ENCODE measurements at places on chromosomes 2 and 18.
A peak's percentile ranks its signal among the peaks of the same experiment; 100 is the strongest.

DNA sequence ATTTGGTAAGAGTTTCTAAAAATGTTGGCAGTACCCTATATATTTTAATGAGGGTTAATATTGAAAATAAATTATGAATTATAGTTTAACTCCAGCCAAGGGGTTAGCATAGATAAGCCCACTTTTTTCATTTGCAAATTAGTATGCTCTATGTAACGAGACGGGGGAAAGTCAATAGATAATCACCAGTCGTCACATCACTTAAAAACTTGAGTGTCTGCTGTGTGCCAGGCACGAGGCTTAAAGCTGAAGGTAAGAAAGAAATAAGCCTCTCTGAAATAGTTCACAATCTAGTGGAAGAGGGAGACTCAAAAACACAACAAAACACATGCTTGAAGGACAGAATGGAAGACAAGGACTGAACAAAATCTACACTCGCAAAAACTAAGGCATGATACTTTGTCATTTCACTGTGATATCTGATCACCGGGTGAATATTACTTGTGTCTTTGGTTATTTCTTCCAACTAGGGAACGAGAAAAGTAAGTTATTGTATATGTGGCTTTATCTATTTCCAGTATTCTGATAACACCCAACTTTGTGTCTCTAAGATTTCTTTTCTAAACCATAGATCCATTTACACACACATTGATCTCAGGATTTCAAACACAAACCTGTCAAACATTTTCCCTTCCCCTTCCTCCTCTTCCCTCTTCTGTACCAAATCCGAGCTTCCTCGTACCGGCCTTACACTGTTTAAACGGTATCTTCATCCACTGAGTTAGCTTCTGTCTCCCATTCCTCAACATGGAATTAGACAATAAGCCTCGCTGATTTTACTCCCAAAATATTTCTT, 199.1 kb downstream of the PIEZO2 start:
- DNase-seq, result no peak

- DNase-seq, result no peak
Observed at GRCh38 chr18:40529478-40529877, 1425.6 kb upstream of the PIK3C3 start.

- DNase-seq, result no peak
Observed at GRCh38 chr2:237876951-237877491, 17.6 kb downstream of the RAMP1 start.

DNA sequence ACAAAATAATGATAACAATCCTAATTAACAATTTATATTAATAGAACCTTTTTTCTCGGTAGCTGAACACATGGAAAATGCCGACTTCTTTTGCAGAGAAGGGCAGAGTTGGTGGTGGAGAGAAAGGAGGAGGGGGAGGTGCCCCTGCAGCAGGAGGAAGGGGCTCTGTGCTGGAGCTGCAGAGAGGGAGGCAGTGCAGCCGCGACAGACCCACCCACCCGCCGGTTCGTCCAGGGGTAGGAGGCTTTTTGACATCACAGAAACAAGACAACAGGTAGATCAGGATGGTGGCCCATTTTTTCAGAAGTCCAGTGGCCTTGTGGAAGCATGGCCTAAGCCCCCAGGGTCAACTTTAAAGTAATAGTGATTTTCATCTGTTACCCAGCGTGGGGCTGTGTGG, 321.1 kb upstream of the SALL3 start:
- DNase-seq, result no peak

DNA sequence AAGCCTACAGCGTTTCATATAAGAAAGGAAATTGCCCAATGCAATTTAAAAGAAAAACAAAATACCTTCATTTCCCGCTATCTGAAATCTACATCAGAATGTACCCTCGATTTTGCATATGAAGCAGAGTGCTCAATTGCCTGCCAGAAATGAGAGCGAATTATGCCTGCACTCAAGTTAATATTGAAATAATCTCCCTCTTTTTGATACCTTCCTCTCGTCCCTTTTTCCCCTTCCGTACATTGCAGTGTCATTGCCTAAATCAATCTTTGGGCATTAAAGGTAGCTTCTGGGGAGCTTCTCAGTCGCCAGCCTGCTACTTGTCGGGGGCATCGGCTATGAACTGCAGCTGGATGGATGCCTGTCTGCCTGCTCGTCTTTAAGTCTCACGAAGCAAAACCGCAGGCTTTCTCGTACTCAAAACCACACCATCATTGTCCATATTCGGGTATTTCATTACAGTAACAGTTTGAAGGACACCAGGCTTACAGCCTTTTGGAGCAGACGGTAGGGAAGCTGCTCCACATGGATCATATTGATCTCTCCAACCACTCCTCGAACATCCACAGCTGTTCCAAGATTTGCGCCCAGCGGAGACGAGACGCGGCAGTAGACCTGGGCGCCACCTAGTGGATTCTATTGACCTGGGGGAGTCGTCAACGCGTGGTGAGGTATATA, 64.0 kb upstream of the HNRNPA3 start:
- DNase-seq, result peak; percentile 54

DNA sequence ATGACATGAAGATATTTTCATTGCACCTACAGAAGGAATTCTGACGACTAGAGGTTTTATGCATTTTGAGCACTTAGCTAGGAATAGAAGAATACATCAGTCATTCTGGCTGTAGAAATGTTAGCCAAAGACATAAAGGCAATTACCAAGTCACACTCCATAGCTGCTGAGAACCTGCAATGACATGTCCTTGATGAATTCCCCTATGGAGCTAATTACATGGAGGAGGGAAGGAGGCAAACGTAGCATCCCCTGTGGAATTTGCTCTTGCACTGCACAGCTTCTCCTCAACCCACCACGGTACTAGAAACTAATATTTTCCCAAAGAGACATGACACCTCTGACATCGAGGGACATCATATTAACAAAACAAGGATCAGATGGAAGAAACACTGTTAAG, 174.0 kb upstream of the SESTD1 start:
- no peak for DNase-seq

DNA sequence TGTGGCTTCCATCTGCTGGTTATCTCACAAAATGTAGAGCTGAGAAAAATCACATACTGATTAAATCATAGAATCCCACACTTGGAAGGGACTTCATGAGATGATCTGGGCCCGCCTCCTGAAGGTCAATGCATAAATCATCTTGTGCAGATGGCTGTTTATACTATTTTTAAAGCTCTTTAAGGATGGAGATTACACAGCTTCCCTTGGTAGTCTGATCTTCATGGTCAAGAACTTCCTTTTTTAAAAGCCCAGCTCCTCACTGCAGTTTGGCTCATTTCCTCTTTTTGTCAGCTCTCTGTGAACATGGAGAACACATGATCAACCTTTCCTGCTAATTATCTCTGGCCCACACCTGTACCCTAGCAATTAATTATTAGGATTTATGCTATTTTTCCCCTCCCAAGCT, 25.9 kb downstream of the GCG start:
- no peak for DNase-seq

- no peak for DNase-seq
Observed at GRCh38 chr2:7588295-7588694, 671.1 kb downstream of the RNF144A start.

- DNase-seq, result no peak
Observed at GRCh38 chr2:223486751-223487150, 115.4 kb downstream of the SCG2 start.

DNA sequence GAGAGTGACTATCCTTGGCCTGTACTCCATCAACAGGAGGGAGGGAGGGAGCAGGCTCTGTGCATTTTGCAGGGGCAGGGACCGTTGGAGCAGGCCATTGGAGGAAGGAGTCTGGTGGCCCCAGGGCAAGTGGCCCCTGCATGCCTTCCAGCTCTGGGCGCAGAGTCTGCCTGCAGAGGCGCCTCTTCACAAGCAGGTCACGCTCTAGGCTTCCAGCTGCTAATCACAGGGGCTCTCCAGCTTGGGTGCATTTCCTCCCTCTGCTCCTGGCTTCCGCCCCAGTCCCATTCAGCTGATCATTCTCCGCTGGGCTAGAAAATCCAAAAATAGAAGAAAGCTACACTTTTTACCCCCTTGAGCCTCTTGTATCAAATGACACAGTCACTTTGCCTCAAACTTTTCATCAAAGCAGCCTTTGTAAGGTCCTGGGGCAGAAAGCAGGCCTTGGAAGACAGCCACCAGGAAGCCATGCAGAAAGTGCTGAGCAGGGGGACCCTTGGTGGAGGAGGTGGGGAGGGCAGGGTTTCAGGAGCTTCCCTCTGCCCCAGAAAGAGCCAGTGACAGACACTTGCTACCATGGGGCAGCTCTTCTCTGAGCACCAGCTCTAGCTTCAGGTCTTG, 11.3 kb downstream of the TMEM247 start:
- no peak for DNase-seq

DNA sequence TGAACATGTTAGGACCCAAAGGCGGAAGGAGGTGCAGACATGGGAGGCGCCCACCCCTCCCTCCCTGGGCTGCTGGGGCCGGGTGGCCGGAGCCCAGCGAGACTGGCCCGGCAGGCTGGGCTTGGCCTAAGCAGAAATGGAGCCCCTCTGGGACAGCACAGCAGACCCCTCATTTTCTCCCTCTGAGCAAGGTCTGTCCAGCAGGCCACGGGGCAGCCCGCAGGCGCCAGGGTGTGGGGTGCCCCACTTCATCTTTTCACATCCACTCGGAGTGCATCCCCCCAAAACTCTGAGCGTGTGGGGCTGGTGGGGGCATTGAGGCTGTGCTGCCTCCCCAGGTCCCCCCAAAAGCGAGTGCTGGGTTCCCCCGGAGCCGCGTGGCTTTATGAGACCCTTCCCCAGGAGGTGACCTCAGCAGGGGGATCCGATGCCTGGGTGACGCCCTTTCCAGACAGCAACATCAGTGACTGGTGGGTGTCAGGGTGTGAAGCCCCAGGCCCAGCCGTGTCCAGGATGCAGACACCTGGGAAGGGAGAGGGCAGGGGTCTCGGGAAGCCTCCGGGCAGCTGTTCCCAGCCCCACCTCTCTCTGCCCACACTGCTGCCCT, 36.7 kb upstream of the GPC1 start:
- no peak for DNase-seq

GRCh38 chr18:56028514-56028913, 440.5 kb upstream of the TCF4 start:
- DNase-seq, result no peak

- DNase-seq, result no peak
Observed at GRCh38 chr2:232438091-232438490, 17.9 kb upstream of the ALPI start.

DNA sequence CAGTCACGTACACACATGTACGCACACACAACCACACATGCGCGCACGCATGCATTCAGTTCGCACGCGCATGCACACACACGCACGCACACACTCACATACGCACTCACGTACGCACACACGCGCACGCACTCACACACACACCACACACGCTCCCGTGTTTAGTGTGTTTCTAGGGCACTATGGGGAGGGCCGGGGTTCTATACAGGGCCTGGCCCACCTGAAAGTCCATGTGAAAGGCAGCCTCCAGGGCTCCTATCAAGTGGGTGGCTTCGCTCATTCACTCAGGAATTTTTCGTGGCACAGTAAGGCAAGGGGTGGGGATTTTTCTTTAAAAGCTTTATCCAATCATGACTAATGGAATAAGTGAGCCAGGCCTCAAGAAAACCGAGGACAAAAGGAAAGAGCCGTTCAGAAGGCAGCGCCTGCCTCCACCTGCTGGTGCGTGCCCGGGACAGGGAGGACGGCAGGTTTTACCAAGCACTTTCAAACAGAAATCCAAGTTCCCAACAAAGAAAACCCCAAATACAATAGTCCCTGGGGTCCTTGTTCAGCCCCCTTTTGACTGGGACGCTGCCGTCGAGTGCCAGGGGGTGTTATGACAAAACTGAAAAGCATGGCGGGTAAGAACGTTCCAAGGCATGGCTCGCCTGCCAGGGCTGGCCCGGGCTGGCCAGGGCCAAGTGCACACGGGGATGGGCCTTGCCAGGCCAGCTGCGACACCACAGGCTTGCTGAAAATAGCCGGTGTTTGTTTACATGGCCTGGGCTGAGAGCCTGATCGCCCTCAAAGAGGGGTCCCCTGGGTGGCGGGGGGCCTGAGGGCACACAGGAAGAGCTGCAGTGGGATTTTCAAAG, 110.0 kb downstream of the HDAC4 start:
- no peak for DNase-seq

- no peak for DNase-seq
Observed at GRCh38 chr2:132519566-132519965, 103.0 kb downstream of the GPR39 start.

DNA sequence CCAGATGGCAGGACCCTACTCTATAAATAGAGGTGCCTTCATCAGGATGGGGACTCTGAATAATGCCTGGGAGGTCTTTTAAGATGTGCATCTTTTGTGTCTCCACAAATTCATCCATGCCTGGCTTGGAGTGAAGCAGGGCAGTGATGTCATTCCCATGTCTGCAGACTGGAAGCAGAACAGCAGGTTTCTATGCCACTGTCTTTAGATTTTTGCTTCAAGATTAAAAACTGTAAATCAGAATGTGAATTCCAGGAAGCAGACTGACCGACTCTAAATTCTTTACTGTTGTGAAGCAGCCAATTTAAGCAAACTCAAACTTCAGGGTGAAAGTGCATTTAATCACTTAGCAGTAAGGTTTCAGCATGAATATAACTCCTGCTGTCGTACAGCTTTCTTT, 159.3 kb downstream of the SCG2 start:
- DNase-seq, result no peak

DNA sequence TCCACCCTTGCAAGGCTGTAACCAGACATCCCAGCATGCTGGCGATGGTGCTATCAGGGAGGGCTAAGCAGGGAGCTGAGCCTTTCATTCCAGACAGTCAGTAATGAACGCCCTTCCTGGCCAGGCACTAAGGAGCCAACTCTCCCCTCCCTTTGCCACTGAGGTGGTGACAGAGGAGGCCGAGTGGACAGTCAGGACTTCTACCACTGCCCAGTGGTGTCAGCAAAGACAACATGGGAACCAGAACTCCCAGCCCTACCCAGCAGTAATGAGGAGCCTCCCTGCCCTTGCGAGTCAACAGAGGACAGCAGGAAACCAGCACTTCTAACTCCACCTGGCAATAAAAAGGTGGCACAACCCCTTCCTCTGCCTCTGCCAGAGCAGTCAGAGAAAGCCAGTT, 68.6 kb downstream of the ZAP70 start:
- DNase-seq, result no peak

GRCh38 chr2:133879703-133880102, 311.4 kb upstream of the NCKAP5 start:
- no peak for DNase-seq

DNA sequence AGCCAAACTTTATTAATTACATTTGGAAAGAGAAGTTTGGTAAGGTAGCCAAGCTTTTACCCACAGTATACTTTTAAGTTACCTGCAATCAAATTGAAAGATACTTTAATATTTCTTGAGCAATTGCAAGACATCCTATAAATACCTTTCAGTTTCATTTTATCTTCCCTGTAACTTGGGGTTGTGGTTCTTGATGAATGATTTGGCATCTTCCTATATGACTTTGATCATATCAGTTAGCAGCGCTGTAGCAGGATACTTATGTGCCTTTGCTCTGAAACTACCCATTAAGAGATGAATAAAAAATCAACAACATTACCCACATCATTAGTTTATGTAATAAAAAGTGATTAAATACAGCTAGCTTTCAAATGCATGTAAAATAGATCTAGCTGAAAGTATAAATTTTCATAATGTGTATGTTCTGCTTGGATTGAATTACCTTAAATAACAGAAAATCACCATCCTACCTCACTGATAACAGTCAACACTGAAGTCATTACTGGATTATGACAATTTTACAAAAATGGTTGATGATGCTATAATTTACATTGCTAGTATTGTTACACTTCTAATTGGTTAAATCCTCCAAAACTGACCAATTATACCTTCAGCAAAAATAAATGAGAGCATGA, 50.4 kb downstream of the MMADHC start:
- no peak for DNase-seq
